ENCODE measurements at places on chromosomes 3 and 15.

- H3K36me3 ChIP-seq, result no peaks in the 10 kb centered on the region
- H3K27me3 ChIP-seq, result no peaks in the 10 kb centered on the region
- DNase-seq, result no peak
- no peak overlapping the region for H3K4me3 ChIP-seq
- H3K27ac ChIP-seq, result no peak overlapping the region
Observed at GRCh38 chr3:121979734-121980449, 42.2 kb downstream of the ILDR1 start.

- H3K27me3 ChIP-seq, result no peaks in the 10 kb centered on the region
- no peak overlapping the region for H3K27ac ChIP-seq
- no peak for DNase-seq
- H3K36me3 ChIP-seq, result no peaks in the 10 kb centered on the region
- H3K4me1 ChIP-seq, result peaks cover 5% of the 10 kb centered on the region
Observed at GRCh38 chr15:75749820-75750219, 37.2 kb upstream of the CSPG4 start.

- no peak for DNase-seq
- peaks cover 31% of the 10 kb centered on the region for H3K4me1 ChIP-seq
- H3K27me3 ChIP-seq, result peaks cover 99% of the 10 kb centered on the region
- H3K27ac ChIP-seq, result no peak overlapping the region
- no peak overlapping the region for H3K4me3 ChIP-seq
- H3K36me3 ChIP-seq, result no peaks in the 10 kb centered on the region
Observed at GRCh38 chr15:60000113-60000823, 3.8 kb upstream of the FOXB1 start.

- H3K4me1 ChIP-seq, result no peaks in the 10 kb centered on the region
- H3K36me3 ChIP-seq, result no peaks in the 10 kb centered on the region
- H3K27ac ChIP-seq, result no peak overlapping the region
- no peak overlapping the region for H3K4me3 ChIP-seq
- no peaks in the 10 kb centered on the region for H3K27me3 ChIP-seq
Observed at GRCh38 chr3:77837456-77838025, 797.6 kb downstream of the ROBO2 start.

DNA sequence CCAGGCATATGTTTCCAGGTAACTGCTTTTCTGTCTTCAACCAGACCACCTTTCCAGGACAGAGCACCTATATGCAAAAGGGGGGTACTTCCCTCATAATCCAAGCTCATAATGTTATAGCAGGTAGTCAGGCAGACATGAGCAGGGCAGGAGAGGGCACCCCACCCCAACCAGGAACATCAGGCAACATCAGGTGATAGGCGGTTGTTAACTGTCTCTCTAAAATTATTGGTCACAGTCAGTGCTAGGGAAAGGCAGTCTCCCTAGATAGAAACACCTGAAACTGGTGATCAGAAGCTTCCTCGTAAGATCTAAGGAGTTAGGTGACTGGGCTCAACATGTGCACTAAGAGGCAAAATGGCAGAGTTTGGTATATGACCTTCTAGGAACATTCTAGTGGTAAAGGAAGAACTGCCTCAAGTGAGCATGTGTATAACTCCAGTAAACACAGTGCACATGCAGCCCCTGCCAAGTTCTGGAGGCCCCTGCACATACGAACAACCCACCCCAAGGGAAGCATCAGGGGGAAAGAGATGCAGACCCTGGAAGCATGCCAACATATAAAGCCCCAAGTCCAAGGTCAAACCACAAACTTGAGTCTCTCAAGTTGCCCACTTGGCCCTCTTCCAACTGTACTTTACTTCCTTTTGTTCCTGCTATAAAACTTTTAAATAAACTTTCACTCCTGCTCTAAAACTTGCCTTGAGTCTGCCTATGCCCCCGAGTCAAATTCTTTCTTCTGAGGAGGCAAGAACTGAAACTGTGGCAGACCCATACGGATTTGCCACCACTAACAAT lies 270.9 kb downstream of the ULK4 start:
- no peak overlapping the region for H3K4me3 ChIP-seq
- no peaks in the 10 kb centered on the region for H3K27me3 ChIP-seq
- H3K36me3 ChIP-seq, result peaks cover 4% of the 10 kb centered on the region
- no peaks in the 10 kb centered on the region for H3K4me1 ChIP-seq

GRCh38 chr15:49282366-49282765 lies 112.3 kb downstream of the GALK2 start:
- no peak for DNase-seq
- H3K4me3 ChIP-seq, result no peak overlapping the region
- no peak overlapping the region for H3K27ac ChIP-seq
- peaks cover 25% of the 10 kb centered on the region for H3K36me3 ChIP-seq
- no peaks in the 10 kb centered on the region for H3K4me1 ChIP-seq
- H3K27me3 ChIP-seq, result no peaks in the 10 kb centered on the region

DNA sequence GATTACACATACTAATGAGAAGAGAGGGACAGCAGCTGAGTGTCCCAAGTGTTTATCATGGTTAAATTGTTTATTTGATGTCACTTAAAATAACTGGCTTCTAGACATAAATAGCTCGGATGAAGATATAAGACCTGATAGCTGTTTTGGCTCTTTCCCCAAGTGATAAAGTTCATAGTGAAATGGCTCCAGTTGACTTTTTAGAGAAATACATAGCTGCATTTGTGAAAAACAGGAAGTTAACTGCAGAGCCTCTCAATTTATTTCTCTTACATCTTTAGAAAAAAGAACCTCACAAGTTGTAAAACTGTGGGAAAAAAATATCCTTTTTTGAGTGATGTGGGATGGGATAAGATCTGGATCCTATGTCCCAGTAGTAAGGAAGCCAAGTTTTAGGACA lies 332.9 kb upstream of the RASGRP1 start:
- H3K4me3 ChIP-seq, result no peak overlapping the region
- no peaks in the 10 kb centered on the region for H3K36me3 ChIP-seq
- H3K4me1 ChIP-seq, result no peaks in the 10 kb centered on the region

- H3K4me3 ChIP-seq, result no peak overlapping the region
- no peak for DNase-seq
- no peaks in the 10 kb centered on the region for H3K27me3 ChIP-seq
- peaks cover 26% of the 10 kb centered on the region for H3K4me1 ChIP-seq
Observed at GRCh38 chr15:63896336-63897115, 62.8 kb upstream of the HERC1 start.

DNA sequence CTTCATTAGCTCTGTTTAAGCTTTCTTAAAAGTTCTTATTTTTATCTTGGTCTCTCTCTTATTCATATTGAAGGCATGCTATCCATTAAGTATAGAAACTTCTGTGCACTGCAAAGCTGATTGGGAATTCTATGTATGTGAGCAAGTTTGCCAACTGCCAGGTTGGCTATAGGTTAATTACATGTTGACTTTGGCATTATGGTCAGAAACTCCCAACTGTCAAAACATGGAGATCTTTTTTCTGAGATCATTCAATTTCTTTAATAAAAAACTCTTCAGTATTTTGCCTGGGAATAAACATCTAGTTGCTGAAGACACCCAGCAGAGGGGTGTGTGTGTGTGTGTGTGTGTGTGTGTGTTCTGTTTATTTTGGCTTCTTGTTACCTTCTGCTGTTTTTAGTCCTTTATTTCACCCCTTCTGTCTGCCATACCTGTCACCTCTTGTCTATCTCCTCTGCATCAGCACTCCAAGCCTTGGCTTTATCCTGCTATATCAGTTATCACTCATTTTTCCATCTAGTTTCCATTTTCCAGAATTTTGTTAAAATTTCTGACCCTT lies 1.3 kb upstream of the ARL14 start:
- H3K27me3 ChIP-seq, result no peaks in the 10 kb centered on the region
- no peaks in the 10 kb centered on the region for H3K36me3 ChIP-seq

DNA sequence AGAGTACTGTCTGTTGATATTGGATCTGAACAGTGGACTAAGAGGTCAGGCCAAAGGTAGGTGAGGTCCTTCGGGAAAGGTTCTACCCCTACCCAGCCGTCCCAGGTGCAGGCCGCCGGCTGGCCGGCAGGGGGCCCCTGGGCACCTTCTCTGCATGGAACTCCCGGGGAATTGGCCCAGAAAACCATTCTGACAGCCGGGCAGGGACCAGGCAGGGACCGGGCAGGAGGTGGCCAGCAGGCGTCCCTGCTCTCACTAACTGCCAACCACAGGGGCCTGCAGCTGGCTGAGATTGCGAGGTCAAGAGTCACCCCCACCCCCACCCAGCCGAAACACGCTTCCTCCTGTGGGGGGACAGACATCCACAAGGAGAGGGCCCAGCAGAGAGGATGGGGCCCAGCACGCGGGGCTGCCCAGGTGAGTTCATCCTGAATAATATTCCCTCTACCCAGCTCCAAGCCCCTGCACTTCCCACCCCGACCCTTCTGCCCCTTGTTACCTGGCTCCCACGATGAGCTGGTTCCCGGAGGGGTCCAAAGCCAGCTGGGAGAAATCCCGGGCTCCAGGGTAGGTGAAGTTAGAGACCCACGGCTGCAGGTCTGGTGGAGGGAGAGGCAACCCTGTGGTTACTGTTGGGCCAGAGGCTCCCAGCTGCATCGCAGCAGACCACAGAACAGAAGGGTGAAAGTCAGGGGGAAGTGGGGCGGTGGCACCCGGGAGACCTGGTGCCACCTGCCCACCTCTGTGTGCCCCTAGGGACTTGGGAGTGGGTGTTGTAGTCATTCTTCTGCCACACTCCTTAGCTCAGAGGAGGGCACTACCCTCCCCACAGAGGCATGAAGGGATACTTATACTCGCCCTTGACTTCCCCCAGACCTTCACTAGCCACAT lies 84.4 kb downstream of the SEMA5B start:
- H3K4me1 ChIP-seq, result no peaks in the 10 kb centered on the region
- no peak overlapping the region for H3K4me3 ChIP-seq
- H3K36me3 ChIP-seq, result no peaks in the 10 kb centered on the region
- no peak for DNase-seq
- no peaks in the 10 kb centered on the region for H3K27me3 ChIP-seq
- H3K27ac ChIP-seq, result no peak overlapping the region

DNA sequence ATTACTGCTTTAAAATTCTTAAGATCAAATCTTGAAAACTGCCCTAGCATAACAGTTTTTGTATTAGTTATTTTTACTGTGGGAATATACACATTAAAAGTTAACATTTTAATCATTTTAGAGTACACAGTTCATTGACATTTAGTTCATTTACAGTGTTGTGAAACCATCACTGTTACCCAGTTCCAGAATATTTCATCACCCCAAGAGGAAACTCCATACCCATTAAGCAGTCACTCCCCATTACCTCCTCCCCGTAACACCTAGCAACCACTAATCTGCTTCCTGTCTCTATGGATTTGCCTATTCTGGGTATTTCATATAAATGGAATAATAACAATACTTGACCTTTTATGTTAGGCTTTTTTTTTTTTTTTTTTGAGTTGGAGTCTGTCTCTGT lies 164.1 kb upstream of the LRRFIP2 start:
- no peak overlapping the region for H3K4me3 ChIP-seq
- H3K27me3 ChIP-seq, result no peaks in the 10 kb centered on the region
- H3K27ac ChIP-seq, result no peak overlapping the region
- H3K4me1 ChIP-seq, result no peaks in the 10 kb centered on the region
- no peak for DNase-seq

DNA sequence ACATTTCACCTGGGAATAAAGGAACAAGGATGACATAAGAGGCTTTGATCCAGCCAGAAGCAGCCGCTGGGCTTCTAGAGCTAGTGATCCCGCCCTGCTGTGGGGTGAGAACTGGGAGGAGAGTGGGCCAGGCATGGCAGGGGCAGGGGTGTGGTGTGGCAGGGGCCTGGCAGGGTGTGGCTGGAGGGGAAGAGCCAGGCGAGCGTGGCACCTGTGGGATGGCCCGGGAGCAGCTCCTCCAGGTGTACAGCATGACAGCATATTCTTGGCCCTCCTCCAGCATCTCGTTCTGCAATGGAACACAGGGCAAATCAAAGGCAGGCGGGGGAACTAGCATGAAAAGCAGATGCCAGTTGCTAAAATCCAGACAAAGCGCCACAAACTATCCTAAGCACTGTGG lies 35.5 kb downstream of the CYFIP1 start:
- H3K4me3 ChIP-seq, result no peak overlapping the region
- H3K4me1 ChIP-seq, result no peaks in the 10 kb centered on the region
- no peak for DNase-seq
- H3K27ac ChIP-seq, result no peak overlapping the region
- H3K27me3 ChIP-seq, result no peaks in the 10 kb centered on the region

DNA sequence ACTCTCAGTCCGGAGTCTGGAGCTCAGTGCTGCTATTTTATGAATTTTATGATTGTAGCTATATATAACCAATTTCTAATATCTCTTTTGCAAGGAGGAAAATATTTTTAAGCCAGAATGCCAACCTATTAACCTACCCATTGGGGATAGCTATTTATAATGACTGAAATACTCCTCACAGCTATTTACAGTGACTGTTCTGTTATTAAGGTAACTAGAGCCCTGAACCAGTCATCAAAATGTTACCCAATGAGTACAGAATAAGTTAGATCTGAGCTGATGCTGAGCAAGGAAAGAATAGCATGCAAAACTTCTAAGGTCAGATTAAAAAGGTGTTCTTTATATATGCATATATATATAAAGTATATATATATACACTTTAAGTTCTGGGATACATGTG lies 79.6 kb upstream of the PPP2R3A start:
- H3K4me1 ChIP-seq, result no peaks in the 10 kb centered on the region
- no peak overlapping the region for H3K4me3 ChIP-seq
- DNase-seq, result no peak
- no peaks in the 10 kb centered on the region for H3K27me3 ChIP-seq
- H3K27ac ChIP-seq, result no peak overlapping the region

DNA sequence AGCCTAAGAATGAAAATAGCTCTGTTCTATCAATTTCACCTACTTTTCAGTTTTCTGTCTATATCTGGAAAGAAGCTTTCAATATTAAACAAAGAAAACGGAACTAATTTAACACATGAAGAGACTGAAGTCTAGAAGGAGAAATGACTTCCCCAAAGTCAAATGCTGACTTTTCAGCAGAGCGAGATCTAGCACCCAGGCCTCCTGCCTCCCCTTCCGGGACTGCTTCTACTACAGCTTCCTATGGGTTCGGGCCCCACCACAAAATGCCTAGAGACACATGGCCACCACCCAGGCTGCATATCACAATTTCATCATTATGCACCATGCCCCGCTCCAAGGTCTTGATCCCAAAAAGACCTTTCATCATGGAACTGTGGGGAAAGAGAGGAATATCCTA lies 104.5 kb downstream of the SST start:
- no peaks in the 10 kb centered on the region for H3K27me3 ChIP-seq
- H3K4me1 ChIP-seq, result no peaks in the 10 kb centered on the region
- H3K27ac ChIP-seq, result no peak overlapping the region
- H3K4me3 ChIP-seq, result no peak overlapping the region

DNA sequence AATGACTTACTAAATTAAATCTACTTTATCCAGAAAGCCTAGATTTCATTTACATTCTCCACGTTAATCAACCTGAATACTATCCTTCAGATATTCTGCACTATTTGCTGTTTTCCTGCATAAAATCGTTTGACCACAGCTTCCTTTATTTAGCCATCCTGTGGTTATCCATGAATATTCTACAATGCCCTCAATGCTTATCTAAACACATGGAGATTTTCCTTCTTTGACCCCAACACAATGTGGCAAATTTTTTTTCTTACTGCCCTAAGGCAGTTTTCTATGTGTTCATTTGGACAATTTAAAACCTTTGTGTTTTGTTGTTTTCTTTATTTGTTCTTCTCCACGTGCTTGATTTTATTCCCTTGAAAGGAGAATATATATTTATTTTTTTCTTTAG lies 495.5 kb upstream of the ROBO1 start:
- no peaks in the 10 kb centered on the region for H3K4me1 ChIP-seq
- H3K4me3 ChIP-seq, result no peak overlapping the region
- no peak for DNase-seq
- no peak overlapping the region for H3K27ac ChIP-seq
- no peaks in the 10 kb centered on the region for H3K36me3 ChIP-seq
- H3K27me3 ChIP-seq, result no peaks in the 10 kb centered on the region

- no peak overlapping the region for H3K27ac ChIP-seq
- no peaks in the 10 kb centered on the region for H3K27me3 ChIP-seq
- H3K4me1 ChIP-seq, result no peaks in the 10 kb centered on the region
- no peaks in the 10 kb centered on the region for H3K36me3 ChIP-seq
- H3K4me3 ChIP-seq, result no peak overlapping the region
Observed at GRCh38 chr15:71435552-71435951, 320.3 kb downstream of the THSD4 start.
